ENCODE measurements at places on chromosomes 3 and 15.
A peak's percentile ranks its signal among the peaks of the same experiment; 100 is the strongest.

GRCh38 chr15:81060907-81061306 lies 60.2 kb downstream of the TLNRD1 start:
- no peak for DNase-seq

DNA sequence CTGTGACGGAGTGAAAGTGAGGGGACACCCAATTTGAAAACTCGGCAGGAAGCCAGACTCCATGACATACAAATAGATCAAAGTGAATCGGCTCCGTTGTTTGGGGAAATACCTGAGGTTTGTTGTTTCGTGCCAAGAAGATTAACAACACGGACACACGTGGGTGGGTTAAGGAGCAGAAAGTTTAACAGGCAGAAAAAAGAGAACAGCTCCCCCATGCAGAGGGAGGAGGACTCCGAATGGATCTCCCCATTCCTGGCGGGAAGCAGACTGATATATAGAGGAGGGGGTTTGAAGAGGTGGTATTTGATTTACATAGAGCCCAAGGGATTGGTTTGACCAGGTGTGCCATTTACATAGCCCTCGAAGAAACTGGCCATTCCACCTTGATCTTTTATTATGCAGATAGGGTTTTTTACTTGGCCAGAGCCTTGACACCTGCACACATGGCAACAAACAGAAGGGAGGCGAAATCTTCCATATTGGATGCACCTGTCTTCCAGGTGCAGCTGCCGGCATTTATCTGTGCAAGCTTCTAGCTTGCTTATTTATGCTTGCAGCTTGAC lies 4.8 kb upstream of the SACM1L start:
- DNase-seq, result no peak

- DNase-seq, result no peak
Observed at GRCh38 chr3:114450008-114450596, 156.3 kb downstream of the TIGIT start.

DNA sequence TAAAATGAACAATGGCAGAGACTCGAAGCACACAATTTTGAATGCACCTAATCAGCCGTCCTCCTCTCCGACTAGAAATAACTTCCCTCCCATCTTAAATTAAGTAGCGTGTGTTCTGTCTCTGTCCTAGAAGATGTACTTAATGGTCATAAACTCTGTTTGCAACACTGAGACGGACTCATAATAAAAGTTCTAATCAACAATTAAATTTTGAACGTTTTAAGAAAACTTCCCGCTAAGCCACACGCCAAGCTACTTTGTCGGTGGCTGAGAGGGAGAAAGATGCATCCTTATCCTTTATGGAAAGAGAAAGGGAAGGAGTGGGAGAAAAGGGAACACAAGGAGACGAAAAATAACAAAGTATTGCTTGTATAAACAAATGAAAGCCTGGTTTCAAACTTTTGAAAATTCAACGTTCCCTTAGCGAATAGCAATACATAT lies 989 bp downstream of the GNB4 start:
- DNase-seq, result no peak

GRCh38 chr3:50811893-50812292 lies 137.2 kb downstream of the DOCK3 start:
- no peak for DNase-seq

GRCh38 chr3:186254676-186255650 lies 107.1 kb downstream of the DGKG start:
- peak; percentile 44 for DNase-seq

DNA sequence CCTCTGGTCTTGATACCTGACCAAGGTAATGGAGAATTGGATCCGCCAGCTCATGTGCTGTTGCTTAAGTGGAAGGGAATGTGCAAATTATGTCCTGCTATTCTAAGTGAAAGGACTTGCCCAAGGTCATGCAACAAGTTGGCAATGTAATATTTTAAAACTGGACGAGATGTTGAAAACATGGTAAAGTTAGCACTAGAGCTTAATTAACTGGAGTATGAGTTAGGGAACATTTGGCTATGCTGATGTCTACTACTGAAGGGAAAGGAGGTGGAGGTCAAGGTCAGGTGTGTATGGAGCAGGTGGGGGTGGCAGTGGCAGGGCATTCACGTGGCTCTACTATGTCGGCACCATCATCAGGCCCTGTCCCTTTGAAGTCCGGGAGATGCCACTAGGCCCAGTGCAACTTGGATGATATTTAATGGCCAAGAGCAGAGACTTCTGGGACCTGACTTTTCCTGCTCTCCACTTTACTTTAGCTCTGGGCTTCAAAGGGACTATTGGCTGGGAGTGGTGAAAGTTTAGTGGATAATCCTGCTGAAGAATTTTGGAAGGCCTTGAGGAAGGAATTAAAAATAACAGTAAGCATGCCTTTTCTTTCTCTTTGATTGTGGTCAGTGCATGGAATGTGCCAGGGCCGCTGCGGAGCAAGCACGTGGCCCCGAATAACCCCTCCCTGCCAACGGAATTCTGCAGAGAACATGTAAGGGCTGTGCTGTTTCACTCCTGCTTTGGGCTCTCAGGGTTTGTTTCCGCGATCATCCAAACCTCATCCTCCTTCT lies 14.9 kb downstream of the SMAD3 start:
- DNase-seq, result no peak

- DNase-seq, result no peak
Observed at GRCh38 chr3:185090811-185091210, 62.0 kb downstream of the C3orf70 start.

- no peak for DNase-seq
Observed at GRCh38 chr3:130932979-130933378, 39.1 kb downstream of the ATP2C1 start.

DNA sequence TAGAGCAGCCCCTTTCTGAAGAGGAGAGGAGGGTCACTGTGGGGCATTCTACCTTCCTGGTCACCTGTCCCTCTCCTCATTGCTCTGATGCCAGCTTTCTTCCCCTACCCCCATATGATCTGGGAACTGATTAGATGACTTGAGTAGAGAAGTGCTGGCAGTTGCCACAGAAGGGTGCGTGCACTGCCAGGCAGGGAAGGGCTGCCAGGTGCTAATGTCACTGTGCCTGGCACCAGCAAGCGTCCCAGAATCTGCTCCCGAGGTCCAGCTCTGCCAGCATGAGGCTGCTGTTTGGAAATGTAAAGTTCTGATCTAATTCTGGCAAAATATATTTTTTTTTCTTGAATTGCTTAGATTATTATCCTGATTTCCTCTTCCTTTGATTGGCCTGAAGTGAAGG lies 52.8 kb downstream of the PPM1L start:
- no peak for DNase-seq

DNA sequence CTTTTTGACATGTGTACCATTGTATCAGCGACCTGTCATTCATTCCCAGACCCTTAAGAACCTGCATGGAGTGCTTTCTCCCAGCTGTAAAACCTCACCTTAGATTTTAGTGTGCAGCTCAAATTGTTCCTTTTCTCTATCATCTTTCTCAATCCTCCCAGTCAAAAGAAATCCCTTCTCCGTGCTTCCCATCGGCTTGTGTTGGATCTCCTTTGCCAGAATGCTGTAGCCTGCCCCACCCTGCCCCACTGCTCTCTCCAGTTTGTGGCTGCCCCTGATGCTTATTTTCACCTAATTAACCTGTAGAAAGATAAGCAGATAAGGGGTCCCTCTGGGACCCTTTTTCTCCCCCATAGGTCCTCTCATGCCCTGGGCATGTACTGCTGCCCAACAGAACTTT lies 51.1 kb downstream of the ANXA2 start:
- no peak for DNase-seq

DNA sequence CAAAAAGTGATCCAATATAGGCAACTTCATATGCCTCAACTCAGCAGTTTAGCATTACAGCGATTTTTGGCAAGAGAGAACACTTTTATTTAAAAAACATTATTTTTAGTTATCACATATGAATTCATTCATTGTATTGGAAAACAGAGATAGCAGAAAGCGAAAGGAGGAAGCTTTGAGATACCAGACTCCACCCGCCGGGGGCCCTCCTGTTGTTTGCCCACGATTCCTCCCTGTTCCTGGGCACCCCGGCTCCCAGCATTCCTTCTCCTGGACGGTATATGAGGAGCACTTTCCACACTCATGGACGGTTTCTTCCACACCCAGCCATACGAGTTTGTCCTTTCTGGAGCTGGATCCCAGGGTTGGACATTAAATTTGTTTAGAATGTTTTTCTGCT lies 18.2 kb downstream of the APBA2 start:
- DNase-seq, result no peak

DNA sequence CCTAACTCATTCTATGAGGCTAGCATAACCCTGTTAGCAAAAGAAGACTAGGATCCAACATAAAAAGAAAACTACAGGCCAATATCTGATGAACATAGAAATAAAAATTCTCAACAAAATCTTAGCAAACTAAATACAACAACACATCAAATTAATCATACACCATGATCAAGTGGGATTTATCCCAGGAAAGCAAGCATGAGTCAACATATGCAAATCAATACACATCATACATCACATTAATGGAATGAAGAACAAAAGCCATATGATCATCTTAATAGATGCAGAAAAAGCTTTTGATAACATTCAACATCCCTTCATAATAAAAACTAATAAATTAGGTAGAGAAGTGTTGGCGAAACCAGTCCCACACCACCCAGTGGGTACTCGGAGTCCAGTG lies 136.1 kb upstream of the MME start:
- DNase-seq, result no peak

GRCh38 chr3:189677667-189678066 lies 46.5 kb downstream of the TP63 start:
- no peak for DNase-seq

GRCh38 chr15:82051664-82052063 lies 5.8 kb upstream of the MEX3B start:
- DNase-seq, result no peak

DNA sequence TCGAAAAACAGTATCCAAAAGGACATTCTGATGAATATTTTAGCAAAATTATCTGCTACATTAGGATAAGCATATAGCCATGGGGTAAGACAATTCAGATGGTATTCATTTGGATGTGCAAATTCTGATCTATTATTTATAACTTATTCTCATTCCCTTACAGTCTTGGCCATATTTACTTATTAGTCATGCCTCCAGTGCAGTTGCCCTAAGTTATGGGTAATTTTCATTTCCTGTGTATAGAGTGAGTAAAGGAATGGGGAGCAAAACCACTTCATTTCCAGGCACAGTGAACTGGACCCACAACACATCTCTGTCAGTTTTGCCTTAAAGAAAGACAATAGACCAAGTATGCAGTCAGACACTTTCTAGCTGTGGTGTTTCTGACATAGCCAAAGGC lies 134.3 kb downstream of the POLQ start:
- DNase-seq, result no peak

DNA sequence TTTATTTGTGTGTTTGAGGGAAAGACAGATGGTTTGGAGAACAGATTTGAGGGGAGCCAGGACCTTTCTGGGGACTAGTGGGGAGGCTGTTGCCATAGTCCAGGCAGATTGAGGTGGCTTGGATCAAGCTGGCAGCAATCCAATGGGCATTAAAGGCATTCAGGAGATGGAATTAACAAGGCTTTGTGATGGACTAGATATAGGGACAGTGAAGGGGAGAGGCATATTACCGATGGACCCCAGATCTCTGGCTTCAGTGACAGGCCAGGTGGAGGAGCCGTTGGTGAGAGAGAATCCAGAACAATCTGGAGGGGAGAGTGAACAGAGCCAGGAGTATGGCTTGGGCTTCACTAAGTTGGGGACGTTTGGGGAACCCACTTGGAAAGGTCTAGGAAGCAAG lies 124.8 kb downstream of the EEFSEC start:
- no peak for DNase-seq

GRCh38 chr3:57164217-57164656 lies 916 bp downstream of the IL17RD start:
- peak; percentile 22 for DNase-seq

GRCh38 chr15:40470423-40471104 lies at the start of gene CHST14:
CHST14 (plus strand) TSS chr15:40470984; CDS start chr15:40471214, 230 bp downstream.
- peak; percentile 69 for DNase-seq

GRCh38 chr15:43207024-43207423 lies 13.8 kb downstream of the EPB42 start:
- DNase-seq, result no peak

DNA sequence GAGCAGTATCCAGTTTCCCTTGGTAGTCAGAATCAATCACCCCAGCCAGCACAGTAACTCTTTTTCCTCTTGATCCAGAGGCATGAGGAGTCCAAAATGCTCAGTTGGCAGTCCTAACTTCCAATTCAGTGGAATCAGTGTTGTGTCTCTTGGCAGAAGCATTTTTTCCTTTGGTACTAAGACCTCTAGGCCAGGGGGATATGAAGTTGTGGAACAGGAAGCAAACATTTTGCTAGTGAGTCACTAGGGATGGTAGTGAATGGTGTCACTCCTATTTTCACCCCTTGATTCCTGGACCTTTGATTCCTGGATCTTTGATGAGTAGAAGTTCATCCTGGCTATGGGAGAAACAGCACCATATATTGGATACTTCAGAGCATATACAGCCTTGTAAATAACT lies 70.5 kb upstream of the ALDH1A3 start:
- no peak for DNase-seq

GRCh38 chr15:69947394-69947793 lies 150.3 kb downstream of the TLE3 start:
- DNase-seq, result no peak

DNA sequence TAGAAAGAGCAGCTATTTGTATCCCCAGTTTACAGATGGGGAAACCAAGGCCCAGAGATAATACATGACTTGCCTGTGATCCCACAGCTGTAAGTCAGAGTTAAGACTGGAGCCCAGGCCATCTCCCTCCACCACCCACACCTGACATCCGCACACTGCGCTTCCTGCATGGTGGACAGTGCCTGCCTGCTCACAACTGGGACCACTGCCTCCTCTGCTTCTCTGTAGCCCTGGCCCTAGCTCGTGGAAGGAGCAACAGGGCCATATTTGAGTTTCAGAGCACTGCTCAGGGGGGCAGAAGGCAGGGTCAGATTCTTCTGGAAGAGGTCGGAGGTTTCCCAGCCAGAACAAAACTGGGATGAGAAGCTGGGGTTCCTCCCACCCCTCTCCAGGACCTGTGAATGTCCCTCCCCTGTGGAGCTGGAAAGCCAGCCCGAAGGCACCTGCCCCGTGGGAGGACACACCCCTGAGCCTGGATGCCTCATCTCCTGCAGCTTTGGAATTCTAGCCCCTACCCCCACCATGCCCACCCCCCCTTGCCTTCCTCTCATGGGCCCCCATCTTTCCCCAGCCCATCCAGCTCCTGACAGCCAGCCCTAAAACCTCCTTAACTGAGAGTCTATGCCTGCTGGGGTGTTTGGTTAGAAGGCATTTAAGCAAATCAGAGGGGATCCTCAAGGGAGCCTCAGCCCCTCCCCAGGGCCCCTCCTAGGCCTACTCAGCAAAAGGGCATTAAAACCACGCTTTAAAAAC lies 100.1 kb downstream of the TPRA1 start:
- DNase-seq, result no peak

DNA sequence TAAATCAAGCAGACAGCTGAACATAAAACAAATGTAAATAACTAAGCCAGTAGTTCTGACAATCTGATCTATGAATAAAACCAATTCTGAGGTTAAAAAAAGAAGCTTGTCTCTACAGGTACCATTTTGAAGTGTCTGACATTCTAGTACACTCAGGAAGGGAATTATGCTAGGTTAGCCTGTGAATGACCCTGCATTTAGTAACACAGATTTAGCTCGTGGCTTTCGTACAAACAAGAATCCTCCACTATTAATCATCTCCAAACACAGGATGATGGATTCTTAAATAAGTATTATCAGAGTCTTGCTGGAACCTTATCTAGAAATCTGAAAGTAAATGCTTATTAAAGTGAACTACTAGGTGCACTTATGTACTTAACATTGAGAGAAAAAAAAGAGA lies 1120.1 kb downstream of the ROBO1 start:
- DNase-seq, result no peak

GRCh38 chr3:72756900-72757299 lies 91.3 kb downstream of the SHQ1 start:
- DNase-seq, result no peak

GRCh38 chr3:71229905-71230657 lies 353.4 kb downstream of the FOXP1 start:
- no peak for DNase-seq
